ENCODE measurements at places on chromosomes 2 and 18.

DNA sequence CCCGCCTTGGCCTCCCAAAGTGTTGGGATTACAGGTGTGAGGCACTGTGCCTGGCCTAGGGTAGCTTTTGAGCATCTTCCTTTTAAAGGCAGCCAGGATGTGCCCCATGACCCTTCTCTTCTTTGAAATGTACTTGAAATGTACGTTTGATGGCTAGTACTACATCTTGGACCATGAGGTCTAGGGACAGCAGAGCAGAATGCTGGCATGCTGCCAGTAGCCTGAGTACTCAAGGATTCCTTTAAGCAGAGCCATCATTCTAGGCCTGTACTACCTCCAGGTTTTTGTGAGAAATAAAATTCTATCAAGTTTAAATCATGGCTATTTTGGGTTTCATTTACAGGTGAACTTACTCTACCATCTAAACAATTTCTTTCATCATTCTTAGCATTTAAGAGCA, 2.9 kb upstream of the EML6 start:
- no peak for DNase-seq

- DNase-seq, result no peak
Measured at GRCh38 chr2:152651834-152652233, 65.4 kb downstream of the PRPF40A start.

- DNase-seq, result no peak
Measured at GRCh38 chr2:228131833-228132232, 49.7 kb downstream of the SPHKAP start.

- DNase-seq, result peak; percentile 16
Measured at GRCh38 chr2:62313449-62314227, 117.7 kb downstream of the B3GNT2 start.

GRCh38 chr2:112995346-112995920, 9.8 kb upstream of the IL36A start:
- DNase-seq, result peak; percentile 30

DNA sequence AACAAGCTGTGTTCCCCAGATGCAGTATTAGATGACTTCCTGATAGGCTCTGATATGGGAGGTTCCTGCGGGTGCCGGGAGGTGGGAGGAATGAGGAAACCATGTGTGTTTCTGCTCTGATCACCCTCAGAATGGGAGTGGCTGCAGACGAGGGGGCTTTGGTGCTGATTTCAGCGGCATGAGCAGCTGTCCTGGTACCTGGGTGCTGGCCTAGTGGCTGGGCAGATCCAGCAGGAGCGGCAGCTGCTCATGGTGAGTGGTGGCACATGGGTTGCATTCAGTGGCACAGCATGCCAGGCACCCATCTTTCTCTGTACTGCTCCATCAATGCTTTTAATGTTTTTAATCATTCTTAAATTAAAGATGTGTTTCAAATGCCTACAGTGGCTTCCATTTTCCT, 177.2 kb upstream of the NETO1 start:
- no peak for DNase-seq

DNA sequence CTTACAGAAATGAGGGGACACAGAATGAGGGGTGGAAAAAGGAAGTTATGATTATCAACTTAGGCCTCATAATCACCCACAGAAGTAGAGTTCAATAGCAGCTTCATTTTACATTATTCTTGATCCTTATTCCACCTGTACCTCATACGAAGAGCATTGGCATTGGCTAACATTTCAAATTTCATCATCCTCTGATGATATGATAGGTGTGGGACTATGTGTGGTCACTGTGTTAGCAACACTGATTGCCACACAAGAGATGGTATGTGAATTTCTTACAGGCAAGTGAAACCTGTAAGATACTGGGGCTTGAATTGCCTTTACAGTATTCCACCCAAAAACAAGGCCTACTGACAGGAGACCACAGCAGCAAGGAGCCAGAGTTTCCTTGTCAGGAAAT, 14.0 kb upstream of the HAT1 start:
- no peak for DNase-seq

DNA sequence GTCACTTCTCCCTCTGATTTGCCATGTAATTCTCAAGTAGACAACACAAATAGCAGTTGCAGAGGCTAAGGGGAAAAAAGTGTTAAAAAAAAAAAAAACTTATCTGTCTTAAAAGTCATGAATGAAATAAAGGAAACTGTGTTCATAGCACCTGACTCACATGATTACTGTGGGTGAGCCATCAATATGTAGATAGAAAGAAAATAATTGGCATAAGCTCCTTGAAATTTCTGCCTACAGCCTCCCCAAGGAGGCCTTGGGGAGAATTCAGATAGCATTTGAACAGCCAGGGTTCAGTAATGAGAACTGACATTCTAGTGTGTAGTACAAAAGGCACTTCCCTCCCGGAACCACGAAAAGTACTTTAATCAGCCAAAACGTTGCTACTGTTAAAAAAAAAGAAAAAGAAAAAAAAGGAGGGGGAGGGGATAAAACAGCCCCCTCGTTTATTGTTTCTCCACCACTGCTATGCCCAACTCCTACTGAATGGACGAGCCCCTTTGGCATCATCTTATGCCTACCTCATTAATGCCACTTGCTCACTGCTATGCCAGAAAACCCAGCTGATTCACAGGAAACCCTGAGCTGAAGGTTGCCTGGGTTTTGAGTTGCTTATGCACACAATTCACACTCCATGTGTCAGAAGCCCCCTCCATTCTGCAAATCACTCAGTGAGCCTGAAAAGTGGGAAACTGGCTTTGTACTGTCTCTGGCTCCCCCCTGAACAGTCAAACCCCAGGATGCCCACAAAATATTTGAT, 65.5 kb upstream of the KLF7 start:
- no peak for DNase-seq

All from CD4-positive, alpha-beta memory T cell (primary cell).